ENCODE measurements at places on chromosomes 1 and 21.

DNA sequence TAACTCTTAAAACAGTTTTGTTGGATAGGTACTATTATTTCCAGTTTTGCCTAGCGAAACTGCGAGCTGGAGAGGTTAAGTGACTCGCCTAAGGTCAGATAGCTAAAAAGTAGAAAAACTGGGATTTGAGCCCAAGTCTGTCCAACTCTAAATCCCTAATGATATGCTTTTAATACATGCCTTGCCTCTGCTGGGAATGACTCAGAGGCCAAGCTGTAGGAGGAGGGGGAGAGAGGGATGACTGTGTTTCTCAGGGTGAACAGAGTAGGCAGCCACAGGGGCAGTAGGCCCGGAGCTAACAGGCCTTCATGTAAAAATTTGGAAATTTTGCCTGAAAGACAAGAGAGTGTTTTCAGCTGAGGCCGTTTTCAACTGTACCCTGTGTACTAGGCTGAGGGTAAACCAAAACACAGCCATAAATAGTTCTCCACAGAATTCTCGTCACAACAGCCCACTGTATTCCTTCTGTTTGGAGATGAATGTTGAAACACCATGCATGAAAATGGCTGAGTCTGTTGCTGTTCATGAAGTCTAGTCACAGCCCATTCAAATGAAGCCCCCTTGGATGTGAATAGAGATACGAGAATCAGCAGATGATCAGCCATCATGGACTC is 107.5 kb upstream of the HOOK1 start:
- no peak for DNase-seq

- peak; percentile 50 for DNase-seq
Observed at GRCh38 chr1:31714442-31715086, 10.7 kb upstream of the COL16A1 start.

DNA sequence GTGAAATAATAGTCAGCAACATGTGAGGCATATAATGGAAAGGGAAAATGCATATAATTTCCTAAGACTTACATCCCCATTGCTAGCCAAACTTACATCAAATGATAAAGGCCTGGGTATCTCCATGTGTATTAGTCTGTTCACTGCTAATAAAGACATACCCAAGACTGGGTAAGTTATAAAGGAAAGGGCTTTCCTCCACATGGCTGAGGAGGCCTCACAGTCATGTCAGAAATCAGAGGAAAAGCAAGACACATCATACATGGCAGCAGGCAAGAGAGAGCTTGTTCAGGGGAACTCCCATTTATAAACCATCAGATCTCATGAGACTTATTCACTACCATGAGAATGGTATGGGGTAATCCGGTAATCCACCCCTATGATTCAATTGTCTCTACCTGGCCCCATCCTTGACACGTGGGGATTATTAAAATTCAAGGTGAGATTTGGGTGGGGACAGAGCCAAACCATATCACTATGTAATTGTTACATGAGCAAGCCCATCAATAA is 161.5 kb upstream of the SAMSN1 start:
- DNase-seq = no peak

GRCh38 chr1:225509376-225509707 is 81.5 kb upstream of the LBR start:
- DNase-seq = no peak

GRCh38 chr1:218164930-218165700 is 120.0 kb upstream of the RRP15 start:
- DNase-seq = no peak

GRCh38 chr1:203381151-203381751 is 30.3 kb upstream of the FMOD start:
- DNase-seq = no peak

DNA sequence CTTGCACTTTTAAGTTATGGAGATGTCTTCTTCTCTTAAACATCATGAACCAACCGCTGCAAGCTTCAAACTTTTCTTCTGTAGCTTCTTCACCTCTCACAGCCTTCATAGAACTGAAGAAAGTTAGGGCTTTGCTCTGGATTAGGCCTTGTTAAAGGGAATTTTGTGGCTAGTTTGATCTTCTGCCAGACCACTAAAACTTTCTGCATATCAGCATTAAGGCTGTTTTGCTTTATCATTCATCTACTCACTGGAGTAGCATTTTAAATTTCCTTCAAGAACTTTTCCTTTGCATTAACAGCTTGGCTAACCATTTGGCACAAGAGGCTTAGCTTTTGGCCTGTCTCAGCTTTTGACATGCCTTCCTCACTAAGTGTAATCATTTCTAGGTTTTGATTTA is 43.0 kb upstream of the RGL1 start:
- no peak for DNase-seq
